ENCODE measurements at places on chromosomes 6 and 20.

DNA sequence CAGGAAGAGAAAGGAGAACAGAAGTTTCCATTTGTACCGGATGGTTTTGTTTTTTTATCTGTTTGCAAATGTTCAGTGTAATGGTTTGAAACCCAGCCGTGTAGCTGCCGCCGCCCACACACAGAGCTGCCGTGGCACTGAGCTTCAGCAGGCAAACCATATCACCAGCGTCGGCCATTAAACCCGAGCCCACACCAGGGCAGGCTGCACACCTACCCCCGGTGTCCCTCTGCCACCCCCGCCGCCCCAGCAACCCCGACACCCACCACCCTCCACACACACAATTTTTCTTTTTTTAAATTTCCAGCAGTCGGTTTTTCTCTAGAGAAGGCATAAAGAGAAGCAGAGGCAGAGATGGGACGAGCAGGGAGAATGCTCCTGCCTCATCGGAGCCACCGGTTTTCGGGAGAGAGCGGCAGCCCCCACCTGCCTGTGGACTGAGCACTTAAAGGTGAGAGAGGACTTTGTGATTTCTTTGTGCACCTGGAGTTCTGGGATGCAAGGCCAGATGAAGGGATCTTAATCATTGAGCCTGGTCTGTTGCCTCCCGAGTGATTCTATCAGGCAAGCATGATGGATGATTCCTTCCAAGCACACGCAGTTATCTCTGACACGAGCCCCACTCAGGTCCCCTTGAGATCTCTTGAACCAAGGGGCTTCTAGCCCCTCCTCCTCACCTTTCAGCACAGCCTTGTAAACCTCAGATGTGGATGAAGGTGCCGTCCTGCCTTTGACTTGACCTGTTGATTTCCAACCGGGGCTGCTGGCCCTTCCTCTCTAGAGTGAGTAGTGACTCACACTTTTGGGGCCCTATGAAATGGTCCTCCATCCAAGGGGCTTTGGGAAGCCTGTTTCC is 17.5 kb upstream of the ZNF831 start:
- no peak for DNase-seq

DNA sequence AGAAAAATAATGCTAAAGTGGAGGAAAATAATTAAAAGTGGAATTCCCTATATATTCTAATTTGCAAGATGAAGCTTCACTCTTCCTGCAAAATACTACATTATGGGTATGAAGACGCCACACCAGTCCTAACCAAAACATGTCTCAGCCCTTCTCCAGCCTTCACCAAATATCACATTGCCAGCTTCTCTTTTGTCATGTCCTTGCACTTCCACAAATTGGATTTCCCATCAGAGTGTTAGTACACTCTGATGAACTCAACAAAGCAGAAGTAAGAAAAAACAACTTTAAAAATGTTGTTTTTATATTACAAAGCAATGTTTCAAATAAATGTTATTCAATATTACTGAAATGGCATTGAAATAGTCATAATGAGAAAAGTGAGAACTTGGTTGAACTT is 62.4 kb upstream of the RNF146 start:
- DNase-seq = no peak

DNA sequence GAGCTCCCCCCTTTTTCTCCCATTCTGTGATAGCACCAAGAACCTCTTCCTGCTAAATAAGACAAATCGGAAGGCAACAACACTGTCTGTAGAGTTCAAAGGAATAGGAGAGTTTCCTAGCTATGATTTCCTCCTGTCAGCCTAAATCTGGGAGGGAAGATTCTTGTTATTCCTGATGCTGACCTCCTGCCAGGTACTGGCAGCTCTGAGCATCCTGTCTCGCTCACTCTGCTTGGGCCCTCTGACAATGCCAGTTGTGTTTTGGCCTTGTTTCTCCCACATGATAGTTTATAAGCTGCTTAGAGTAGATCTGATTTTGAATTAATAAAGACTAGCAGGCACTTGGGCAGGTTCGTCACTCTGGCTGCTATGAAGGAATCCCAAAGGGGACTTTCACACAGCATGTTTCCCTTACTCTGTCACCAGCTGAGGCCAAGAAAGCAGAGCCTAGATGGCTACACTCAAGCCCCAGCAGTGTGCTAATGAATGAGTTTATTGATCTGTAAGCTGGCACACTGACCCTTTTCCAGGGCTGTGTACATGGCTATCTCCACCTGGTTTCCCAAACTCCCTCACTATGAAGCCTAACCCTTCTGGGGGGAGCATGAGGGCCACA is 52.3 kb downstream of the UQCC1 start:
- DNase-seq = no peak

GRCh38 chr20:48259456-48259855 is 474.2 kb upstream of the SULF2 start:
- no peak for DNase-seq

DNA sequence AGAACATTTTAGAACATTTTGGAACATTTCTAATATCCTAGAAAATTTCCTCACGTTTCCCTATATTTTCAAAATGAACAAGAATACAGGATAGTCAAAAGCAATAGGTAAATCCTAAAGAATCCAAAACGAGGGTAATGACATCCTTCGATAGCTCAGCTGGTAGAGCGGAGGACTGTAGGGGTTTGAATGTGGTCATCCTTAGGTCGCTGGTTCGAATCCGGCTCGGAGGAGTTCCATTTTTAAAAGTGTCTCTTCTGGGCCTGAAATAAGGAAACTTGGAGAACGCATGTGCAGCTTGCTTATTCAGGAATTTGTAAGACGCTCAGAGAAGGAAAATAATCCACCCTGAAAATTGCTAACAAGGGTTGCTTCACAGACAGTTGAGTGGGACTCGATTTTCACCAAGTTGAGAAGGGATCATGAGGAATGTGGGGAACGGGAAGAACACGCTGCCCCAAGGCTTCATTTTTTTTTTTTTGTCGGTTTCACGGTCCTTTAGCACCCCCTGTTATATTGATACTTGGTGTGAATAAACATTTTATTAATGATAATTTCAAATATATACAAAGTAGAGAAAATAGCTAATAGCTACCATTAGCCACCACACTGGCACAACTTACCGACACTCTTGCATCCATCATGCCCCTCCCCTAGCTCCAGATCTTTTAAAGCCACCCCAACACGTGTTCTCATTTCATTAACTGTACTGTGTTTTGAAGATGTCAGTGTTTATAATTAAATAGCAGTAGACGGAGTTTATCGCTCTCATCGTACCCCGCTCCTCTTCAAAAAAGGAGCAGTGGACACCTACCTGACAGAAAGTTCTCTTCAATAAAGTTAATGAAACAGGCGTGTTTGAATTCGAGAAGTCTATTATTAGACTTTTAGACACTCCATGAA is 1.8 kb upstream of the ABT1 start:
- DNase-seq = no peak

- DNase-seq = no peak
Observed at GRCh38 chr6:1031720-1032119, 280.2 kb upstream of the FOXQ1 start.

- DNase-seq = no peak
Observed at GRCh38 chr20:18187020-18187419, 49.4 kb downstream of the KAT14 start.

DNA sequence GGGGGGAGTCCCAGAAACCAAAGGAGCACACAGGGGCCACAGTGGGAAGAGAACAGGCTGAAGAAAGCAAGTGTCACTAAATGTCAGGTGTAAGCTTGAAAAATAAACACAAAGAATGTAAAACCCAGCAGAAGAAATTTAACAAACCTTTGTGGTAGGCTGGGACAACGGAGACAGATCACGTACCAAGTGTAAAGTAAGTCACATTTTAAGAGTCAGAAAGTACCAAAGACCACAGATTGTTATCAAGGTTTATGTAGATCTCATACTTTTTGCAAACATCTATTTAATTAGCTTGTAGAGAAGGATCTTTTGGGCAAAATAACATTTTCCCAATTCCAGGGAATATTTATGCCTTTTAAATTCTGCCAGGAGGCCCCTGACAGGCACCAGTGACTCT is 1.6 kb downstream of the CLIC5 start:
- DNase-seq = no peak

DNA sequence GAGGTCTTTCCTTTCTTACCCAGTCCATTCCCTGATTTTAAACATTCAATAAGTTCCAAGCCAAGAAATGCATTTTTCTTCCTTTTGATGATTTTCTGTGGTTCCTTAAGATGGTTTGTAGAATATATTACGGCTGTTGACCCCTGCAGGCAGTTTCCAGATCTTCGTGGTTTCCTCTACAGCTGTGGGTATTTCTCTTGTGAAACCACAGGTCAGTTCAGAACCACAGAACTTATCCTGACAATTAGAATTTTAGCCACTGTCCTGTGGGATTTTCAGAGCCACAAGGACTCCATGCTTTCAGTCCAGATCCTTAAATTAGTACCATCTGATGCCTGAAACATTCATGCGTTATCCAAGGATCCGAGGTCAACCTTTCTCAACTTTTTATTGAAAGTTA is 29.7 kb upstream of the EXOC2 start:
- DNase-seq = no peak

DNA sequence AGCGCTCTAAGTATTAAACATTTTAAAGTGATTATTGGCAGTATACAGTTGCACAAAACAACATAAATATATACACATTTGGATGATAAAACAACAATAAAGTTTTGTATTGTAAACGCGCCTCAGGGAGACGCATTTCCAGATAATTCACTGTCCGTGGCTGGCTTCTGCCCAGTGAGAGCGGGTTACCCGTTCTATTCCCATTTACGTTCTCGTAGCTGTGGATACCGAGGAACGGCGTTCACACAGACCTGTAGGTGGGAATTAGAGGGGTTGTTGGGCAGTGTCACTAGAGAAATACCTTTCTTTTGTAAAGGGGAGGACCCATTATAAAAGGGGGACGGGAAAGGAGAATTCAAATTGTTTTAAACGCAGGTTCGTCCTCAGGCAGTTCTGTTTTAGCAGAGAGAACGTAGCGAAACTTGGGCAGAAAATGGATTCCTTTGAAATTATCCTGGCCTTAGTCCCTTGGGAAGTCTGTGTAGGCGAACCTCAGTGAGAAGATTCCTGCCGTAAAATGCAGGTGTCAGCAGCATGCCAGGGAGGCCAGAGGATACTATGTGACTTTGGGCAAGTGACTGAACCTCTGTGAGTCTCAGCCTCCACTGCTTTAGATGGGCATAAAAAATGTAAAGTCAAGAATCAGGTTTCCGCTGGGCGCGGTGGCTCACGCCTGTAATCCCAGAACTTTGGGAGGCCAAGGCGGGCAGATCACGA is 756 bp downstream of the MTG2 start:
- DNase-seq = no peak

- DNase-seq = no peak
Observed at GRCh38 chr6:142112451-142113061, 20.2 kb upstream of the GJE1 start.

- no peak for DNase-seq
Observed at GRCh38 chr6:150977281-150977680, 111.8 kb downstream of the MTHFD1L start.

GRCh38 chr6:21971541-21971940 is 325.3 kb downstream of the PRL start:
- DNase-seq = no peak

DNA sequence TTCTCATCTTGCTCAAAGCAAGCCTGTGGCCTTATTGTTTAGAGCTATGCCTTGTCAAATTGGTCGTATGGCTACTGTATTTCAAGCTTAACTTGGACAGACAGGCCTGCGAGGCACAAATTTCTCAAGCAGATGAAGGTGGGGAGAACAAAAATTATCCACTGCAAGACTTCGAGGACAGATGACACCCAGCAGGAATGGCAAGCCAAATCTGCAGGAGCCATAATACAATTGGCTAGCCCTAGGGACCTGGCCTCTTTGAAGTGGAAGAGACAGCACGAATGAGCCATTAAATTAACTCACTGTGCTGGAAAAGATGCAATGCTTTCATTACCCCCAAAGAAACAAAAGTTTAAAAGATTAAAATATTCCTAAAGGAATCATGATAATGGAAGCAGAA is 5.0 kb upstream of the BLOC1S5 start:
- no peak for DNase-seq

DNA sequence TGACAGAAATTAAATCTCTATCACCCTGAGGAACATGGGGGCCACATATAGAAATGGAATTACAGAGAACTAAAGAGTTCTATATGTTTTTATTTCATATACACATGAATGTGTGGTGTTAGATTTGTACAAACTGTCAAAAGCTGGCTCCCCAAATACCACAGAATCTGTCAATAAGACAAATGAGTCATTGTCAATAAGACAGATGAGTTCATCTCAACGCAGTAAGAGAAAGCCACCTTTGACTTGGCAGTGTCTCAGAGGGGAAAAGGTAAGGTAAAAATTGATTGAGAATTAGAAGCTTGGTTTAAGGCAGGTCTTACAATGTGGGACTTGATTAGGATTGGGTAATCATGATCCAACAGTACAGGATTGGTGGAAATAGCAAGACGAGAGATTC is 124.2 kb upstream of the GPR6 start:
- no peak for DNase-seq

GRCh38 chr6:16446273-16446672 is 207.9 kb downstream of the GMPR start:
- no peak for DNase-seq

- no peak for DNase-seq
Observed at GRCh38 chr6:105997482-105997881, 88.7 kb upstream of the PRDM1 start.

GRCh38 chr6:63307581-63308246 is 12.1 kb downstream of the LGSN start:
- no peak for DNase-seq

DNA sequence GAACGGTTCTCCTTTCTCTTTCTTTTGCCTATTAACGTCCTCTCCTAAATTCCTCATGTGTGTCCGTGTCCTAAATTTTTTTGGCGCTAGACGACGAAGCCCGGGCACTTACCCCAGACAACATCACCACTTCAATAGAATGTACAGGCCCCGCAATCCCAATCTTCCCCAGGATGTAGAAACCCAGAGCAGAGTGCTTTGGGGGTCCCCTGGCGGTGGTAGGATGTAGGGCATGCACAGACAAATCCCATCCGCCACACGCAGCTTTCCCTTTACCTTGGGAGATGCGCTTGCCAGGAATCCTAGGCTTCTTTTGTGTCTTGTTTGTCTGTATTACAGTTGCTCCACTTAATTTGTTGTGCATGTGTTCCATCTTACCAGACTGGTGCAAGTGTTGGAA is 417.3 kb upstream of the ARID1B start:
- DNase-seq = no peak

DNA sequence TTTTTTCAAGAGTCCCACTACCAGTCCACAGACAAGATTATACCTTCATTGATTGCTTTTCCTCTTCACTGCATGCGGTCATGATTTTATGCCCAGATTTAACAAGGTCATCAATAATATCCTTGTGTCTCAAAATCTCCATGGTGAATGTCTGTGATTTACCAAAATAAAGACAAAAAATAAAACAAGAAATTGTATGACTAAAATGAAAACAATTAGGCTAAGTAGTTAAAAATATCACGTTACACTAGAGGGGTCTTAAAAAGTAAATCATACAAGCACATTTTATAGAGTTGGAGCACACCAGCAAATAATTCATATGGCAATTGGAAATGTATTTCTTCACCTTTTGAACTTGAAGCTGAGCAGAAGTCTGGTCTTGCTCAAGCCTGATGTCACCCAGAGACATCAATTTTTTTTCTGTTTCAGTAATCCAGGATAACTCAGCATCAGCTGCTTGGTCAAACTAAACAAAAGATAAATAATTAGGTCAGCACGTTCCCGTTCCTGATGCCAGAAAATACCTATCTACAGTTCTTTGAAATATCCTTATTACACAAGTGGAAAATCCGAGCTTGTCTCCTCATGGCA is 125.4 kb downstream of the DST start:
- DNase-seq = no peak

GRCh38 chr6:134537146-134537555 is 219.2 kb upstream of the SGK1 start:
- DNase-seq = no peak

- no peak for DNase-seq
Observed at GRCh38 chr6:169451065-169451838, 197.6 kb upstream of the THBS2 start.

- no peak for DNase-seq
Observed at GRCh38 chr6:7887278-7887991, 23.2 kb downstream of the TXNDC5 start.

Measured in NCI-H187 treated with DMSO at 0.1 percent for 48 hours (cell line).